ENCODE measurements at places on chromosomes 5 and 9.

DNA sequence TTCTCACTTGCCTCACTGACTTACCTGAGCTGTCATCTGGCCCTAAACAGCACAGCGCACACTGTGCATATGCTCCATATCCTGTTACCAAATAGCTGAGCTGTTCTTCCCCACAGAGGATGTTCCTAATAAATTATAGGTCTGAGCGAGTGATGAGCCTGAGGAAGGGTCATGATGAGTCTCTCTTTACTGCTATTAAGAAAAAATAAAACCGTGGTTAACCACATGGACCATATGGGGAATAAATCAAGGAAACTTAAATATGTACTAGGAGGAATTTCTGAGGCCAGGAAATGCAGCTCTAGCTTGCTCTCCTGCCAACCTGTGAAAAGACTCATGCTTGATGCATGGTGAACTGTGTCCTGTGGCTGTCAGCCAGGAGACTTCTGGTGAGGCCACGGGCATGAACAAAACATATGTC, 424.8 kb upstream of the DMAC1 start:
- no peak for DNase-seq

GRCh38 chr5:68344447-68345111, 129.0 kb downstream of the PIK3R1 start:
- no peak for DNase-seq

GRCh38 chr9:93826209-93826608, 128.9 kb downstream of the BARX1 start:
- no peak for DNase-seq

GRCh38 chr5:36125868-36126267, 25.8 kb downstream of the LMBRD2 start:
- DNase-seq = no peak

DNA sequence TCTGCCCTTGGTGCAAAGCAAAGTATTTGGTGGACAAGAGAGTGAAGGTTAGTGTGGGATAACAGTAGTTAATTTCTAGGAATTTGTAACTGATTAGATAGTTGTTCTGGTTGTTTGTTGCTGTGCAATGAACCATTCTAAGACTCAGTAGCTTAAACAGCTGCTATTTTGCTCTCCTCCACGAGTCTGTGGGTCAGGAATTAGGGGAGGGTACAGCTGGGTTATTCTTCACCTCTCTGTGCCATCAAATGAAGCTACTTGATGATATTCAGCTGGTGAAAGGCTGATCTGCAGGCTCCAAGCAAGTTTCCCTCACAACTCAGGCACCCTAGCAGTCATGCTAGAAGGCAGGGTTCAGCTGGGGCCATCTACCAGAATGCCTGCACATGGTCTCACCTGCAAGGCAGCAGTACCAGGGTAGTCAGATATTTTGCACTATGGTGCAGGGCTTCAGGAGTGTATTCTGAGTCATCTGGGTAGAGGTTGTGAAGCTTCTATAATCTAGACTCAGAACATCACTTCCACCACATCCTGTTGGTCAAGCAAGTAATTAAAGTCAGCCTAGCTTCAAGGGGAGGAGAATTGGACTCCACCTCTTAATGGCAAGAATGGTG, 159.5 kb upstream of the SLC28A3 start:
- no peak for DNase-seq

DNA sequence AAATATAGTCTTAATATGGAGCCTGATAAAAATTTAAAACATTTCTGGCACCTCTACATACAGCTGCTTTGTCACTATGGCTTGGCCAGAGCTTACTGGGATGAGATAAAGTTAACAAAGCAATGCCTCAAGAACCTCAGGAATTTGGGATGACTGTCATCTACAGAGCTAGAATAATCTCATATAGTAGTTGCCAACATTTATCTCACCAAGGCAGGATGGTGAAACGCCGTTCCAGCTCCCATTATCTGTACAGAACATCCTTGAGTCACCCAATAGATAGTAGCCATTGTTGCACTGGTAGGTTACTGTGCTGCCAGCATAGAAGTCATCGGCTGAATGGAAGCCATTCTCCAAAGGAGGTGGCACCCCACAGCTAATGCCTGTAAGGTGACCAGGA, 94.6 kb upstream of the TXNDC8 start:
- no peak for DNase-seq

GRCh38 chr9:130997925-130998596, 10.9 kb upstream of the LAMC3 start:
- DNase-seq = peak; percentile 44

GRCh38 chr9:99193466-99193821, 28.3 kb downstream of the ALG2 start:
- no peak for DNase-seq

DNA sequence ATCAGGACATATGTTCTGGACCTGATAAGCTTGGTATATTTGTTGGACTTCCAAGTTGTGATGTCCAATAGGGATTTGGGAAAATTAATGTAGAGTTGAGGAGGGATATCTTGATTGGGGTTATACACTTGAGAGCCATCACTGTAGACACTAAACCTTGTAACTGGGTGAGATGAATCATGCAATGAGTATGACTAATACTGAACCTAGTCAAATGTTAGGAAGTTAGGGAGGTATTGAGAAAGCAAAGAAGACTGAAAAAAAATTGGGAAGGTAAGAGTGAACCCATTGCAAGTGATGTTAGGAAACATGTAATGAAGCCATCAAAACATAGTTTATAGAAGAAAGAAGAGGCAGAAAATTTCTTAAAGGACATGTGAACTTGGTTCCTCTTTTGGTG, 668.4 kb upstream of the CDH9 start:
- no peak for DNase-seq

- DNase-seq = no peak
Observed at GRCh38 chr5:92652756-92653155, 928.3 kb downstream of the NR2F1-AS1 start.
